ENCODE measurements at places on chromosomes 13 and 19.

DNA sequence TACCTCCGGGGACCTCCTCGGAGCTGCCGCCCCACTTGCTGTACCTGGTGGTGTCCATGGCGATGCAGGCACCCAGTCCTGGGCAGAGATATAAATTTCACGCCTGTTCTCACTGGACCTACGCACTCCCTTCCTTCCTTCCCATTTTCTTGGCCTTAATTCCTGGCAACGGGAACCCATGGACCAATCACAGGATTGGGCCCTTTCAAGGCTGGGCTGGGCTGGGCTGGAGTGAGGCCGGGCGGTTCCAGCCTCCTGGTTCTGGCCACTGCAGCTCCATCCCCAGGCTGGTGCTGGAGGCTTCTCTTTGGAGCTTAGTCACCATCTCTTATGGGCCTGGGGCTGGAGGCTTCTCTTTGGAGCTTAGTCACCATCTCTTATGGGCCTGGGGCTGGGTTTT is at the start of gene CLEC4G:
TSS of gene CLEC4G (minus strand) at position 66 of the 400 bp plus-strand sequence. CDS start at position 58, 8 bp downstream.
- DNase-seq = no peak

DNA sequence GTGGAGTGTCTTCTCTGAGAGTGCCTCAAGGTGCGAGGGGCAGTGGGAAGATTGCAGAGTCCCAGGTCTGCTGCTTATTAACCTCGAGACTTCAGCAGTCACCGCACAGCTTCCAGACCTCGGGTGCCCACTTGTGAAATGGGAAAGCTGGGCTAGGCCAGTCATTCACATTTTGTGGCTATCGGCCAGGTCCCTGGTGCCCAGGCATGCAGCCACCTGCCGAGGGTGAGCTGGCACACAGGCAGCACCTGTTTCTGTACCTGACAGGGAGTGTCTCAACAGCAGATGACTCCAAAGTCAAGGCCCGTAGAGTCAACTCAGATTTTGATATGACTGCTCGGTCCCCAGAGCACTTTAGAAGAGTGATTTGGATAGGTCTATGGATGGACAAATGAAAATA is 21.9 kb downstream of the UQCRFS1 start:
- DNase-seq = no peak

DNA sequence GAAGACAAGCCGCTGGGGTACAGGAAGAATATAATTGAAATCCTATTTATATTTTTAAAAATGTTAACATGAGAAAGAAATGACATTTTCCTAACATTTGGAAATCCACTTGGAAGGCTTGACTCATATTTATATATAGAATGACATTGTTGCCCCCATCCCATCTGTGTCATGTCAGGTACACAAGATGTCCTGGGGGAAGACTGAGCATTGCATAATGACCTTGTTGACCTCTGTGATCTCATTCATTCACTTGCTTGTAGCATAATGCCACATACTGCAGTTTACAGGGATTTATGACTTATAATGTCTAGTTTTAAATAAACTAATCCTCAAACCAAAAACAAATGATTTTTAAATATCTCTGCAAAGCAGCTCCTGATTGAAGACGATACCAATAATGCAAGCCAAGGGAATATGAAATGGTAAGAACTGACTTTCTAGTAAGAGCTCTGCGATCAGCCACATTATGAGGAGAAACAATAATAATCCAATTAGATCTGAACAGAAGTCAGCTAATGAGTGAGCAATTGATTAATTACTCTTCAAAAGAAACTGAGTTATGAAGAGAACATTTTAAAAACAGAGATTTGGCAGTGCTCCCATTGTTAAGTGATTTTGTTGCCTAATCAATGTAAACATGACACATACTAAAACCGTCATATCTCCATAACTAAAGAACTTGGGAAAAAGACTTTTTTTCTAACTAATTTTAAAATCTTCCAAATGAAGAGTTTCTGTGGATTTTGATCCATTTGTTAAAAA is 21.2 kb upstream of the VWA8 start:
- DNase-seq = no peak

DNA sequence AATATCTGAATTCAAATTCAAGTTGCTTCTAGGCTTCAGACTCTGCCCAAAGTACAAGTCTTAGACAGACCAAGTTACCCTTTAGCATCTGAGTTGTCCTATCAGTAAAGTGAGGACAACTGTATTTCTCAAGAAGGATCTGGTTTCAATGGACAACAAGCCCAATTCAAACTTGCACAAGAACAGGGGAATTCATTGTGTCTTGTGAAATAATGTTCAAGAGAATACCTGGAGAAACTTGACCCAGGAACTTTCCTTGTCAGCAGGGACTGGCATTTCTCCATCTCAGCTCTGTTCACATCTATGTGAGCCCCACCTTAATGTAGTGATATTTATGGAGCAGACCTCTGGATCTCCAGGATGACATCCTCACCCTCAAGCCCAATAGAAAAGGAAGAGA is 894.9 kb upstream of the SLC10A2 start:
- no peak for DNase-seq

- no peak for DNase-seq
Measured at GRCh38 chr13:113938716-113939115, 35.2 kb downstream of the C13orf46 start.

DNA sequence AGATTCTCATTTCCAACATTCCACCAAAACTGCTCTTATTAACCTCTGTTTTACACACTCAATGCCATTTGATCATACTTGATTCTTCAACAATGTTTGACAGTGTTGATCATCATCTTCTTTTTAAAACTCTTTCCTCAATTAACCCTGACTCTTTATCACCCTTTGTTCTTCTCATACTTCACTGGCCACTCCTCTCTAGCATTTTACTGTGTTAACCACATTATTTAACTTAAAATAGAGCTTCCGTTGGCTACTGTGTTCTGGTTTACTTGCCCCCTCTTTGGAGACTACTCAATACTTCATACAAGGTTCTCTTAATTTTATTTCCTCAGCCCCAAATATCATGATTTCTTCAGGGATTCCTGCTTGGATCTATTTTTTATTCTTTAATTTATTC is 121.1 kb upstream of the SPRY2 start:
- no peak for DNase-seq

- no peak for DNase-seq
Measured at GRCh38 chr19:34504273-34504808, 22.8 kb downstream of the WTIP start.

DNA sequence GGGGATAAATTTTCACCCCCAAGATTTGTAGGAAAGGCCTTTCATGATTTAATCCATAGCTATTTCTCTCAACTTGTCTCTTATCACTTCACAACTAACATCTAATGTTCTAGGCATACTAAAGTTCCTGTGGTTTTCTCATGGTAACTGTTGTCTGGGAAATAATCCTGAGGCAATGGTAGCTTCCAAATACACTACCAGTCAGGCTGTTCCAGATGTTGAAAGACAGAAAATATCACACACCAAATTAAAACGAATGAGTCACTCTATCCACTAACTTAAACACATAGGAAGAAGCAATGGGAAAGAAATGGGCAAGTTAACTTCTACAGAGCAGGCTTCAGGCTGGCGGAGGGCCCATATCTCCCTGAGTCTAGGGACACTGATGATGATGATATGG is 77.7 kb upstream of the MYO16 start:
- DNase-seq = no peak

DNA sequence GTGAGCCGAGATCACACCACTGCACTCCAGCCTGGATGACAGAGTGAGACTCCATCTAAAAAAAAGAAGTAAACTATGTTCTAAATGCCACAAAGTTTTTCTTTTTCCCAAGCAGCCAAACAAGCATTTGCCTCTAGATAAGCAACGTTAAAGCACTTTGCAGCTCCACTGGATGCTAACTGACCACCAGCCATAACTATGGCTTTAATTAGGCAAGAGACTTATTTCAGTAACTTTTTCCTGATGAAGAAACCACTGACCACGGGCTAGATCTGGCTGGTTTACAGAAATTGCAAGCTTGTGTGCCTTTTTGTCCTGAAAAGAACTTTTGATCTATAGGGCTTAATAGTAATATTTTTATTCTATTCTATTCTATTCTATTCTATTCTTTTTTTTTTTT is 22.1 kb downstream of the CD70 start:
- no peak for DNase-seq

DNA sequence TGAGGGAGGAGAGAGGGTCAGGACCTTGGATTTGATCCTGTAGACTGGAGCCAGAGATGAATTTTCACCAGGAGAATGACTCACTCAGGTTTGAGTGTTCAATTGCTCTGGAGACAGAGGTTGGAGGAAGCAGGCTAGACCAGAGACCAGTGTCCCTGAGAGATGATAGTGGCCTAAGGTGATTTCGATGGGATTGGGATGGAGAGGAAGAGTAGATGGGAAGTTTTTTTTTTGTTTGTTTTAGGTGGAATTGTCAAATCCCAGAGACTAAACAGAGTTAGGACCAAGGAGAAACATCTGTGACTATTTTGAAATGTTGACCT is 2.3 kb downstream of the CEBPG start:
- no peak for DNase-seq

DNA sequence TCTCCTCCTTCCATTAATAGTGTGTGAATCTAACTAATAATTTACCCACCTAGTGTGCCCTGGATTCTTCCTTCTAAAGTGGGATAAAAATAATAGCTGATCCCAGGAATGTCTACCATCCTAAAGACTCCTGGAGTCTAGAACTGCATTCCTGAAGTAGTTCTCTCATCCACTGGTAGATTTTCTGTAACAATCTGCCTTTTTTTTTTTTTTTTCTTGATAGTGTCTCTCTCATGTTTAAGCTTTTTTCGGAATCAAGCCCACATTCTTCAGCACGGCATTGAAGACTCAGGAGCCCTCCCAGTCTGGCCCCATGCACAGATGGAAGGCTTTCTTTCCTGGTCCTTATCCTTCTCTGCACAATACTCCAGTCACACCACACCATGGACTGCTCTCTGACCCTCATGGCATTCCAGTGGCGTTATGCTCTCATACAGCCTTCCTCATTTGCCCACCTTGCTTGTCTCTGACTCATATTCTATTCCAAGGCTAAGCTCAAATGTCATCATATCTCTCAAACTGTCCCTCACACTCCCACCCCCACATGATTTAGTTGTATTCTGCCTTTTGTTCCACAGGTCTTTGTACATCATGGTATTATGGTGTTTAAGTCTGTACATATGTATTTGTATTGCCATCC is 68.7 kb upstream of the FRY start:
- DNase-seq = no peak

DNA sequence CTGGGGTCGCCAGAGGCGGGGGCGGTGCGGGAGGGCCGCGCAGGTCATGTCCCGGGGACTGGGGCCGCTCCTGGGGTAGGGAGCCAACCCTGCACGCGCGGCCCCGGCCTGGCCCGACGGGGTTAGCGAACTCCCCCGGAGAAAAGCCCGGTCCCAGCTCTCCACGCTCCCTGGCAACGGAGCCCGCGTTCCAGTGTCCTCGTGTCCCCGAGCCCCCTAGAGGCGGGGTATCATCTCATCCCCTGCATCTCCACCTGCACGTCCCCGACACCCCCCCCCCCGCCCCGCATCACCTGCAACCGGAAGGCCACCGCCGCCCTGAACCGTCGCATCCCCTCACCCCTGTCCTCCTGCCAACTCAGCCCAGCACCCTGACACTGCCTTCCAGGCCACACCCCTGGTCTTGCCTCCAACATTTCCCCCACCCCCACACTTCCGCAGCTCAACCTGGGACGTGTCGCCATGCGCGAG is 2.7 kb downstream of the WDR88 start:
- no peak for DNase-seq

DNA sequence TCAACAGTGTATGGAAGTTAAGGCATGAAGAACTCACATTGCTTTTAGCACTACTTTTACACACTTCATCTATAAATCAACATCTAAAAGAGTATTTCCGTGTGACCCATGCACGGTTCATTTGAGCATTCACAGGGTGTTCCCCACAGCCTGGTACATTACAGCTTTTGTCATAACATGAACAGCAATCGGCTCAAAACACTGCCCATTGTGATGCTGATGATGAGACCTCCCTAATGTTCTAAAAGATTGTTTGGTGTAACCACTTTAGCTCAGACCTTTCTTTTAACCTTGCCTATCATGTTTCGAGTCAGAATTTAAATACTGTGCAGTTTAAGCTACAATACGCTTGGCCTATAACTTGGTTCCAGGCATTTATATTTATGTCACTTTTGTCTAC is 4.1 kb upstream of the KLF5 start:
- no peak for DNase-seq

DNA sequence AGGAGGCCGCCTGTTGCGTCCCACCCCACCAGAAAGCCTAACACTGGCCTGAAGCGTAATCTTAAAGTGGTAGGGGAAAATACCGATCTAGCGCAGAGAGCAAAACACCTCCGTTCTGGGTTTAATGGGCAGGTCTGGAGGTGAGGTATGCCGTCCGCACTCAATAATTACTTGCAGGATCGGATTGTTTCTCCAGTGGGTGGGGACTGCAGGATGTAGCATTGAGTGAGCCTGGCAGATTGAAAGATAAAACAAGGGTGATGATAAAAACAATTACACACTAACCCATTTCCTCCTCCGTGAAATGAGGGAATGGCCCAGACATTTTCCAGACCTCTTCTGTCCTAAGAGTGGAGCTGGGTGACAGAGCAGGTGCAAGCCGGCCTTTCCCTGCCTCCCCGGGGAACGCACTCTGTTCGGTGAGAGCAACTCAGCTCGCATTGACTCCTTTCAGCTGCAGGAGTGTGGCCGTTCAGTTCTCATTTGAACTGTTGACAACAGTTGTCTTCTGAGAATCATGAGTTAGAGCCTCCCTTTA is 110.2 kb upstream of the DOCK9 start:
- DNase-seq = no peak

DNA sequence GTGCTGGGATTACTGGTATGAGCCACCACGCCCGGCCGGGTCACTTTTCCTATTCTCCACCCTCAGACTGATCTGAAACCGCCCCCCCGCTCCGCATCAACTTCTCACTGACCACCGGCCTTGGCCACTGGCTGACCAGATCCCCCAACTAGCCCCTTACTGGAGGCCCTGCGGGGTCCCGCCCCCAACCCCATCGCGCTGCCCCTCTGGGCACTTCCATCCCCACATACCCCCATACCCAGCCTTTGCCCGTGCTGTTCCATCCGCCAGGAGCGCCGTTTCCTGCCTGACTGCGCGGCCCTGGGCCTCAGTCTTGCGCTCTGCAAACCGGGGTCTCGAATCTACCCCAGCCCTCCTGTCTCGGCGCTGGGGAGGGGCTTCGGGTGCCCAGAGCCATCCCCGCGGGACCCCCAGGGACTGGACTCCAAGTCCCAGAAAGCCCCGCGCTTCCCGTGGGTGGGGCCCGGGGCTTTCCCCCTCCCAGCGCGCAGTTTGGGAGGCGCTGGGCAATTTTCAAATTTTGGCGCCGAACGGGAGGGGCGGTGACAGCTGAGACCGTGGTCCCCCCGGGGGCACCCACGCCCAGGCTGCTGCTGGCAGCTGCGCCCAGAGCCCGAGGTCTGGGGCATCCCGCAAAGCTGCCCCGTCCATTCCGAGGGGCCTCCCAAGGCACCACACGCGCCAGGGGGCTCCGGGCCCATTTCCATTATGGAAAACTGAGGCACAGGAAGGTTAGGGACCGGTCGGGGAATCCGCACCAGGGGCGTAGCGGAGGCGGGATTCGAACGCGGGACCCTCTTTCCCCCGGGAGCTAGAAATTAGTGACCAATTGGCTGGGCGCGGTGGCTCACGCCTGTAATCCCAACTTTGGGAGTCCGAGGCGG is 5.2 kb upstream of the LMNB2 start:
- DNase-seq = peak; percentile 72

Measured in left cardiac atrium (tissue), 4 donors.